ENCODE measurements at places on chromosomes 12 and 14.

DNA sequence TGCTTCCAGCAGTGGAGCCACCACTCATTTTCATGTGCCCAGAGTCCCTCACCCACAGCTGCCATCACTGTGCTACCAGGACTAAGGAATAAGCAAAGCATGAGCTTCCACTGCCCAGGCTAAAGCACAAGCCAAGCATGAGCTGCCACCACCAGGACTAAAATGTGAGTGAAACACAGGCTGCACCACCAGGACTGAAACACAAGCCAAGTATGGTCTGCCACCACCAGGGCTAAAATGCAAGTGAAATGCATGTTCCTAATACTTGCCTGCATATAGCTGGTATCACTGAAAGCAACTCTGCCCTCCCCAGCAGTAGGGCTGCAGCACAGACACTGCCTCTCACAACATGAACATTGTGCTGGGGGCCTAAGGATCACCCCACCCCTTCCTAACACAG lies 30.0 kb downstream of the CEP83 start:
- no peak for DNase-seq

- DNase-seq, result no peak
Measured at GRCh38 chr12:79023261-79023660, 158.7 kb downstream of the SYT1 start.

- no peak for DNase-seq
Measured at GRCh38 chr12:6362403-6362802, 13.0 kb downstream of the SCNN1A start.

DNA sequence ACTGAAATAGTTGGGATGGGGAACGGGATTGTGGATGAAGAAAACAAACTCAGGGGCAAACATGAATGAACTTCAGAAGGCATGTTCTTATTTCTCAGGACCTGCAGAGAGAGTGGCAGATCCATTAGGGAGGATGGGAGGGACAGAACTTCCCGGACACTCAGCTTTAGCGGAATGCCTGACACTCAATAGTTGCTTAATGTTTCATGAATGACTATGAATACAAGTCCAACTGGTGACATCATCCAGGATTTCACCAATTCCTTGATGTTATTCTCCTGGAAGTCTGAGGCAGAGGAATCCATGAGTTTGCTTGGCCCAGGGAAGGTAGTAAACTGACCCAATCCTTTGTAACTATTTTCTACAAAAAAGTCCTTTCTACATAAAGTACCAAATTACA lies 37.8 kb upstream of the LRRC10 start:
- DNase-seq, result no peak
